RWPE1 (cell line): ENCODE measurements at places on chromosomes 5 and 9.

- DNase-seq: no peak
Measured at GRCh38 chr9:27386571-27387091, 89.7 kb upstream of the EQTN start.

DNA sequence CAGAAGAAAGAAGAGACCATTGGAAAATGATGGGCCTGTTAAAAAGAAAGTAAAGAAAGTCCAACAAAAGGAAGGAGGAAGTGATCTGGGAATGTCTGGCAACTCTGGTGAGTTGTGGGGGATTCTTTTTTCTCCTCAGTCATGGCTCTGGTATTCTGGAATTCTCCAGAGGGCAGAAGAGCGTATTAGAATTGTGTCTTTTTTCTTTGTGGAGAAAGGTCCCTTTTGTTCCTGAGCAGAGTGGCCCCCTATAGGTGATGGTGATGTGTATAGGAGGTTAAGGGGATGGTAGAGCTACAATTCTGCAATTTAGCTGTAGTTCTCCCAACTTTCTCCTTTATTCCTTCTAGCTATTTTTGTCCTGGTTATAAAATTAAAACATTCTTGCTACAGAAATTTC is 1.6 kb upstream of the DHFR start:
- no peak for DNase-seq

DNA sequence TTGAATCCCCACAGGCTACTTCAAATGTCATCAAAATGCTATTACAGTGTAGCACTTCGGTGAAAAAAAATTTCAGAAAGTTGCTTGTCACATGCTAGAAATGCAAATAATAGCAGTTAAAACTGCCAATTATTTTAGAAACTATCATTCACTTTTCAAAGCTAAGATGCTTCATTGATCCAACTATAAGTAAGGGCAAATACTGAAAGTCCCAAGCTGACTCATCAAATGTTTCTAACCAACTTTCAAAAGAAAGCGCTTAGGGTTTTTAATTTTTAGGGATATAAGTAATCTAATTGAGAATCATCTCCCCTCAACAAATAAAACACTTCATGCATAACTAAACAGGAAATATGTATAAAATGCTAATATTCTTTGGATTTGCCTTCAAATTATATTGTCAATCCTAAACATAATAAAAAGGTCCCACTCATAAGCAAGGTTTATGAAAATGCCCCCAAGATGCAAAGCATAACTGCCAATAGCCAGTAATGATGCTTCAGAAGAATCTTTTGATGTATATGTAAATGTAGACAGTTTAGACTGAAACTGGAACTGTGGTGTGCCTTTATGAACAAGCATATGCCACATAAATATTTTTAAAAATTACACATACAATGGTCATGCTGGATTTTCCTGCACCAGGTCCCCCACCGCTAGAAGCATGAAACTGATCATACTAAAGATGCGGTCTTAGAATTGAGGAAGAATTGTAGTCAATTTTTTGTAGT is 12.2 kb downstream of the ACTL7A start:
- no peak for DNase-seq

GRCh38 chr9:99451112-99451606 is 229.1 kb downstream of the SEC61B start:
- no peak for DNase-seq

GRCh38 chr5:110258460-110259216 is 467.8 kb downstream of the TMEM232 start:
- DNase-seq: peak; percentile 38

DNA sequence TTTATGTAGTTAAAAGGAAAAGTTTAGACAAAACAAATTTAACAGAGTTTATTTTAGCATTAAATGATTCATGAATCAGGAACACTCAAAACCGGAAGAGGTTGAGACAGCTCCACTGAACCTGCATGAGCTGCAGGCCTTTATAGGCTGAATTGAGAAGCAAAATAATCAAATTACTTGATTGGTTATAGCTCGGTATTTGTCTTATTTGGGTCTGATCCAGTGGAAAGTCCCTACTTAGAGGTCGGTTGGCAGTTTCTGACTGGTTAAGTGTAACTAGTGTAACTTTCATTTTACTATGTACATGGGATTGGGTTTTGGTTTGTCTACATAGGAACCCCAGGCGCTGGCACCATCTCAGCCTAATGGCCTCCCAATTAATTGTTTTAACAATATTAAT is 74.1 kb upstream of the PIK3R1 start:
- DNase-seq: no peak

GRCh38 chr9:111644195-111644772 is 13.2 kb downstream of the DNAJC25 start:
- no peak for DNase-seq

DNA sequence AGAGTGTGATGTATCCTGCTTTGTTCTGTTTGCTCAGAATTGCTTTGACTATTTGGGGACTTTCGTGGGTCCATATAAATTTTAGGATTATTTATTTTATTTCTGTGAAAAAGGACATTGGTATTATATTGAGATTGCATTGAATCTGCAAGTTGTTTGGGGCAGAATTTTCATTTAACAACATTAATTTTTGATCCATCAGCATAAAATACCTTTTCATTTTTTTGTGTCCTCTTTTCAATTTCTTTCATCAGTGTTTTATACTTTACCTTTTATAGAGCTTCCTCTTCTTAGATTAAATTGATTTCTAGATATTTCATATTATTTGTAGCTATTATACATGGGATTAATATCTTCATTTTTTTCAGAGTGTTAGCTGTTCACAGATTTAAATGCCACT is 40.8 kb upstream of the FBXL7 start:
- no peak for DNase-seq

DNA sequence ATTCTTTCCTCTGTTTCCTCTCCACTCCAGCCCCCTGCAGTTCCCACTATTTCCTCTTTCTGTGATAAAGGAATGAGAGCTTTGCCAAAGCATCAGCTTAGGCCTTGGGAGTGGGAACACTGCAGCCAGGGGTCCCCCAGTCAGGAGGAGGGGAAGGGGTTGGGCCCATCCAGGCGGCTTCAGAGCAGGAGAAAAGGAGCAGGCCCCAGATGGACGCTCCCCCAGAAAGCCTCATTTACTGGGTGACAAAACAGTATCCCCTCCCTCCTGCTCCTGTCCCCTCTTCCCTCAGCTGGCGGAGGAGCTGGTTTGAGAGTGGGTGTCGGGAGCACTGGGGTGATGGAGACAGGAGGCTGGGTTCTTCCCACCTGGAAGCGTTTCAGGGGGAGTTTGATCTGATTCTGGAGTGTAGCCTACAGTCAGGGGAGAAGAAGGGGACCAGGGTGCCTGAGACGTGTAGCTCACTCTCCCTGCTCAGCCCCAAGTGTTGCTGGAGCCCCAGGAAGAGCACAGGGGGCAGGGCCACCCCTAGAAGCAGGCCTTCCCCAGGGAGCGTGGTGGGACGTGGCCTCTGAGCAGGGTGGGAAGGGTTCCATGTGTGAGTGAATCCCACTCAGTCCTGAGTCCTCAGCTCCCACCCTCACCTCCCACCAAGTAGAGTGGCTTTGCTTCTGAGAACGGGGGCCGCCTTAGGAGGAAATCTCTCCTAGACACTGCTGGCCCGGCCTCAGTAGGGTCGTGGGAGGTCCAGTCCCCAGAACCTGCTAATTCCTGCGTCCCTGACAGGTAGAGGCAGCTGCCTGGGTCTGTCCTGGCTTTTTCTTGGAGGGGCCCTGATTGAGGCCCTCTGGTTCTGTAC is 173.1 kb downstream of the CACNA1B start:
- DNase-seq: no peak

- DNase-seq: no peak
Measured at GRCh38 chr9:99680191-99680590, 141.5 kb upstream of the NR4A3 start.

DNA sequence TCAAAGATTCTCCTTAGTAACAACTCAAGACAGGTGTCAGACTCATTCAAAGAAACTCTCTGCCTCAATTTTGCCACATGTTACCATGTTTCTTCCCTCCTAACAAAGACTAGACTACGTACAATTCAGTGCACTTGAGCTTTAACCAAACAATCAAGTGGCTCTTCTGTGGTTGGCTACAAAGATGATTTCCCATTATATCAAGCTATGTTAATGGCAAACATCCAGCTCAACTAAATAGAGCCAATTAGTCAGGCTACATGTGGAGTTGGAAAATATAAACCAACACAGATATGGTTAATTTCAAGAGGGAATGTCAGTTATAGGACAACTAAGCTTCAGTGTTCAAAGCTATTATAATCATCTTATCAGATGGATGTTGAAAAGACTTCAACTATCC is 29.2 kb upstream of the ADRA1B start:
- DNase-seq: no peak

GRCh38 chr5:19497229-19497815 is 490.7 kb downstream of the CDH18 start:
- no peak for DNase-seq

GRCh38 chr5:107184871-107185270 is 485.9 kb downstream of the EFNA5 start:
- no peak for DNase-seq

DNA sequence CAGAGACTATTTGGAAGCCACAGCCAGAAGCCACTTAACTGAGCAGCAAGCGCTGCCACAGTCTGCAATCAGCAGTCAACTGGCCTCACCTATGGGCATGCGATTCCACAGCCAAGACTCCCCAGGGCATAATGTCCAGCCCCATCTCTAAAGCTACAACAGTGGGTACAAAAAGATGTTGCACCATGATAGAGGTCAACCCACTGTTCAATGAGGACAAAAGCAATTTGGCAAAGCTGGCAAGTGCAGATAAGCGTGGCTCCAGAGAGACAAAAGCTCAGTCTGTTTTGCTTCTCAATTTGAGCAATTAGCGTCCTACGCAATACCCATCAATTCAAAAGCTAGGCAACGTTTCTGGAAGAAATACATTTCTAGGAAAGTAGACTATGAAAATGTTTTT is 3.2 kb downstream of the TAS2R1 start:
- no peak for DNase-seq

- DNase-seq: no peak
Measured at GRCh38 chr5:107853031-107853430, 182.3 kb upstream of the EFNA5 start.

DNA sequence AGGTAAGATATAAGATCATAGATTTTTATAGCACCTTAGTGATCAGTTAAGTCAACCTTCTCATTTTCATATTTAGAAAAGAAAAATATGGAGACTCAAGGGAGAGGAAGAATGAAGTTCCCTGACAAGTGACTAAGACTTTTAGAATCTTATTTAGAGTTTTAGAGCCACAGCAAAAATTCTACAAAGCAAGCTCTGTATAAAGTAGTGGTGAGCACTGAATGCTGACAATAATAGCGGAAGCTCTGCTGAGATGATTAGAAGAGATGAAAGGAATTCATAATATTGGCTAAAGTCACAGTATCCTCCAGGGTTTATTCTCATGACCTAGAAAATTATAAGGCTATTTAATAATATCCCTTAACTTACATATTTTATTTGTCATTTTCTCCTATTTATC is 316.0 kb downstream of the PDE4D start:
- no peak for DNase-seq

DNA sequence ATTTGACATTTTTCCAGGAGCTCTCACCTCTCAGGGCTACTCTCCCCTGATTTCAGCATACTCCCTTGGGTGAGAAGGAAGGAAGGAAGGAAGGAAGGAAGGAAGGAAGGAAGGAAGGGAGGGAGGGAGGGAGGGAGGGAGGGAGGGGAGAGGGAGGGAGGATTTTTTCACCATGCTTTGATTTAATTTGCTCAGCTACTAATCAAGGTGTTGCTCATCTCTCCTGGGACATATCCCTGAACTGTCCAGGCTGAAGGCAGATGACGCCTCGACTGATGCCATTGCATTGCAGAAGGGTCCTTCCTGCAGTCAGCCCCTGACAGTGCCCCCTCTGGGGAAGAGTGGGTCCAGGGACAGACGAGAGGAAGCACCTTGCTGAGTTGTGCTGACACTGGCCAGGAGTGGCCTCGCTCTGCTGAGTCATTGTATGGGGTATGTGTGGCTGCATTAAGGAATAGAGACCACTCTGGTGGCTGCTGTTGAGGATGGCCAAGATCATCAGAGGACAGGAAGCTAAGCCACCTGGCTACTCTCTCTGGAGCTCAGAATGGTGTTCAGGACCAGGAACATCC is 43.6 kb upstream of the CRB2 start:
- DNase-seq: no peak

- no peak for DNase-seq
Measured at GRCh38 chr5:15774632-15775031, 274.7 kb downstream of the FBXL7 start.

DNA sequence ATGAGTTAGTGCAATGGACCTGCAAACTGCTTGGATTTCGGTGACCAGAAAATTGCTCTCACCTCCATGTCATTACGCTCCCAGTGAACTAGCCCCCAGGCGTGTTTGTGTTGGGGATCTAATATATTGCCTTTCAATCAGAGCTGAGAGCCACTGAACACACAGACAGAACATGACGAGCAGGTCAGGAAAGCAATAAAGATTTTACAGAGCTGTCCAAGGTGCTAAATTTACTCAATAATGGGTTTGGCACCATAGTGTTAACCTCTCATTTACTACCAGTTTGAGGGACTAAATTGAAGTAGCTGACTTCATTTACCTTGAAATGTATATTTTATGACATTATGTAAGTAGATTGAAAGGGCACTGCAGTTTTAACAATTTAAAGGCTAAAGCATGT is 383.0 kb downstream of the EBF1 start:
- no peak for DNase-seq

GRCh38 chr9:114339130-114339908 is 9.7 kb downstream of the ORM2 start:
- DNase-seq: peak; percentile 90

DNA sequence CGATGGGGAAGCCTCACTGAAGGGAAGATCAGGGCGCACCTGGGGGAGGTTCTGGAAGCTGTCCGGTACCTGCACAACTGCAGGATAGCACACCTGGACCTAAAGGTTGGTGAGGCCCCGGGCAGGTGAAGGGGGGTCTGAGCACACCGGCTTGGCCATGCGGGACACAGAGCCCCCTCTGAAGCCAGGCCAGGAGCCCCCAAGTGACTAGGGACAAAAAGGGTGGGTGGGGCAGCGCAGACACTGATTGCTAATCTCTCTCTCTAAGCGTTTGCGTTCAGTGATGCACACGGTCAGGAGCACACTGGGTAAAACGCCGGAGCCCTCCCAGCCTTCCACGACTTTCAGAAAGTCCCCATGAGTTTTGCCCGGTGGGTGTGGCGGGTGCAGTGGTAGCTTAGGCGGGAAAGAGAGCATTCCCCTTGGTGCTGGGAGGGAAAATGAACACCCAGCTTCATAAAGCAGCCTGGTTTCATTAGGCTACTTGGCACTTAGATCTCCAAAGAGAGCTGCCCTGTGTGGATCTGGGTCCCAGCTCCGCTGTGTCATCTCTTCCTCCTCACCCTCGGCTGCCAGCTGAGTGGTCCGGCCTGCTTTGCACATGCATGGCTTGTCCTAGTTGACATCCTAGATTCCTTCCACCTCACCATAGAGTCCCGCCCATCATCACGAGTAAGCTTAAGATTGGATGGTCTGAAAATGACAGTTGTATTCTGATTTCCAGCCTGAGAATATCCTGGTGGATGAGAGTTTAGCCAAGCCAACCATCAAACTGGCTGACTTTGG is 74.2 kb upstream of the OTULINL start:
- no peak for DNase-seq
